ENCODE measurements at places on chromosomes 5 and 9.

DNA sequence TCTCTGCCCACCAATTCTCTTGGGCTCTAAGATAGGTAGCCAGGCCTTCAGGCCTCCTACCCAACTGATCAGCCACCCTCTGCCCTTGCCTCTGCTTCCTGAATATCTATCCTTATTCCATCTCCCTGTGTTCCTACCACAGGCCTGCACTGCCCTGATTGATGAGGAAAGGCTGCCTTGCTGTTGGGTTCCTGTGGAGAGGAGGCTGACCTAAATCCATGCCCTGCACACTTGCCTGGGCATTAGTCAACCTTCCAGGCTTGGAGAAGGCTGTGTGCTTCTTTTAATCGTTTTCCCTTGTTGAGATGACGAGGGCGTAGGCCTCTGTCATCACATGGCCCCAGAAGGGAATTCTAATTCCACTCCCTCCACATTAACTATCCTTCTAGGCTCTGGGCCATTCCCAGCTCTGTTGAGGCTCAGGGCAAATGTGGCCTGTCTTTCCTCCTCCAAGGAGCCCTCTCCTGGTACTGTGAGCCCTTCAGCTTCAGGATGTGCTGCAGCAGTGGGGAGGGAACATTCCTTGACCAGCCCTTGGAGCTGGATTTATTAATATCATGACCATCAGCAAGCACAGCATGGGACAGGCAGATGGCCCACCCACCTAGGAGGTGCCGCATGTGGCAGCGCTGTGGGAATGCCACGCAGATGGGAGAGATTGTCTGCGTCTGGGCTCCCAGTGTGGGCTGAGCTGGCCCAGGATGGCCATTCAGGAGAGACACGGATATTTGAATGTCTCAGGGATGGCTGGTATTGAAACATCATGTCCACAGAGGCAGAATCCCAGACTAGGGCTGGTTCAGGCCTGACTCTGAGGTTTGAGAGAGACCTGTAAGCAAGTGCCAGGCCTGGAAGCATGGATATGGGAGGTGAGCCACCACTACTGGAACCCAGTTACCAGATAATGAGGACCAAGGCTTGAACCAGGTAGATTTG lies 40.9 kb downstream of the ANGPTL2 start:
- no peak for DNase-seq

GRCh38 chr5:10637944-10638343 lies 74.1 kb downstream of the ANKRD33B start:
- DNase-seq: no peak

DNA sequence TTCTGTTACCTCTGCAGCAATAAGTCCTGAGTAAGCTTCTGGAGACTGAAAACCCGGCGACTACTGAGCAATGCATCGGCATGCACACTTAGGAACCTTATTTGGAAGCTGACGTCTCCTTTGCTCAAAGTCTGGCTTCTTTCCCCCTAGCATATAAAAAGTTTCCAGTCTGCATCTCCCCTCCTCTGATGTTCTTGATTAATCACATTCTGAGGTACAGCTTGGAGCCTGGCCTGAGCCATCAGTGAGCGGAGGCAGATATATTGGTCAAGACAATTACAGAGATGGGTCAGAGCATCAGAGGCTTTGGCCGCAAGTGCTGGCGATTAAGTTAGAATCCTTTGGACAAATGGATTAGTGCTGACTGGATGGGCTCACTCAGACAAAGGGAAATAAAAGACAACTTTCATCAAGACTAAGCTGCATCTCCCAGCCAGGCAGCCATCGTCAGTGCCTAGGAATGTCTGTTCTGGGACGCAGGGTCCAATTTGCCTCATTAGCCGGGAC lies 140.7 kb downstream of the MTX3 start:
- no peak for DNase-seq

DNA sequence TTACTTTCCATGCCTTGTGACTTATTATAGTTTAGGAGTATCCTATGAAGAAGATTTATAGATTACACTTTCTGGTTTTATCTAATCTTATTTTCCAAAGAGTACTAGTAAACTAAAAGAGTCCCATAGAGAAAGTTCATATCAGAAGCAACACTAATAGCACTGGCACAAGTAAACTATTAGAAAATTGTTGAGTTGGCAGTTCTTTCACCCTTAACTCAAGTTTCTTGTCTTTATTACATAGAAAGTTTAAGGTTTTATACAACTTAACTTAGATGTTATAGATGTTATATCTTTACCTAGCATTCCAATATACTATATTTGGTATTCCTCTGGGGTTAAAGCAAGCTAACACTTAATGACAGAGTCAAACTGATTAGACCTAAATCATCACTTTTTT lies 437.8 kb upstream of the ARRDC3 start:
- DNase-seq: no peak

GRCh38 chr5:140576776-140577201 lies 12.2 kb downstream of the SLC35A4 start:
- no peak for DNase-seq

- DNase-seq: no peak
Observed at GRCh38 chr5:158910782-158911692, 188.7 kb downstream of the EBF1 start.

DNA sequence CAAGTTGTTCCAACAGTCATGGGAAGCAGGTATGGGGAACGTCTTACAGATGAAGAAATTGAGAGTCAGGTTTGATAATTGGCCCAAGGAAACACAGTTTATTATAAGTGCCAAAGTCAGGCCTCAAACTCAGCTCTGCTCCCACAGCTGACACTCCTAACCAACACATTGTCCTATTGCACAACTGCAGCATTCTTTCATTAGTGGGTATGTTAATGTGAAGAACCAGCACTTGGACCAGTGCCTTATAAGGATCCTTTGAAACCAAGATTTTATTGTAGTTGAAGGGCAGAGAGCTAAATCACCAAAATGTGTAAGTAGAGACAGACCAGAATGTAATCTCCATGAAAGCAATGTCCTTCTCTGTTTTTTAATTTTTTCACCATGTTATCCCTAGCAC lies 56.1 kb downstream of the GRIA1 start:
- no peak for DNase-seq

DNA sequence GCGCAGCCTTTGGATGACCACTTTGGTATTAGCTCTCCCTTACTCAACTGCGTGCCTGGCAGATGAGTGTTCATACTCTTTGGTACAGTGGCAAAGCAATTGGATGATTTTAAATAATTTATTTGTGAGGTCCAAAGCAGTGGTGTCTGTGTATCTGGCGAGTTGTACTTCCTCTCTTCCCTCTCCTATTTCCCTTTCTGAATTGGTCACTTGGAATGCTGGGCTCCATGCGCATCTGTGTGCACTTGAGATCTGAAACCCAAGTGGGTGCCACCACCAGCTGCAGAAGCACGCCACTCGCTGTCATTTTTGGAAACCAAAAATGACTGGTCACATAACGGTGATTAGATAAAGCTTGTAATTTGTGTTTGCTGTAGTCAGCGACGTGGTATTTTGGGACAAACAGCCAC lies 386.0 kb upstream of the KLF4 start:
- DNase-seq: no peak

DNA sequence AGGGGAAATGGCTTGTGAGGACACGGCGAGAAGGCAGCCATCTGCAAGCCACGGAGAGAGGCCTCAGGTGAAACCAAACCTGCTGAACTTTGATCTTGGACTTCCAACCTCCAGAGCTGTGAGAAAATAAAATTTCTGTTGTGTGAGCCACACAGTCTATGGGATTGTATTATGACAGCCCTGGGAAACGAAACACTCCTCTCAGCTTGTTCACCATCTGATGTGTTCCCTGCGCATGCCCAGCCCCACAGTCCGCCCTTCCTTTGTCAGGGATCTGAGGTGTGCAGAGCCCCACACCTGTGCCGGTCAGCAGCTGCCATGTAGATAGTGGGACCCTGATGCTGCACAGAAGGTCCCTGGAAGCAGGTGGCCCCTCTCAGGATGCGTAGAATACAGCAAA lies 34.1 kb downstream of the PLPP7 start:
- no peak for DNase-seq

- peak; percentile 73 for DNase-seq
Observed at GRCh38 chr9:109012876-109013678, at the start of gene CTNNAL1. Gene CTNNAL1 (minus strand): TSS chr9:109013499. CDS start chr9:109013442, 57 bp downstream.

GRCh38 chr9:112605518-112605917 lies 112.4 kb downstream of the INIP start:
- no peak for DNase-seq

GRCh38 chr5:141465351-141465750 lies 10.4 kb upstream of the PCDHGC3 start:
- DNase-seq: no peak

DNA sequence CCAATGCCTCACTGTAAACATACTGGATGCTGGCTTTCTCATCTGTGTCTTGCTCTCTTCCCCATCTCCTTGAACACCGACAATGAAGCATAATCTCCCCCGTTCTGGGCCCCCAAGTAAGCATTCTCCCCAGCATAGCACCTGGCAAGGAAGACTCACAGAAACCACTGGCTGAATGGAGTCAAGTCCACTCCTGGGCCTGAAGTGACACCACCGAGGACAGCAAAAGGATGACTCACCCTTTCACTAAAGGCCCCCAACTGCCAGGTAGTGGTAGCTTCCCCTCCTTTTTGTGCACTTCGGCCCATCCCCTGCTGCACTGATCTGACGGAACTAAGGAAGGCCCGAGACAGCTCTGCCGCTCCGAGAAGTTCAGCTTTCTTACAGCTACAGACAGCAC lies 9.4 kb downstream of the VDAC1 start:
- no peak for DNase-seq

GRCh38 chr5:17282283-17283120 lies 65.1 kb downstream of the BASP1 start:
- no peak for DNase-seq

DNA sequence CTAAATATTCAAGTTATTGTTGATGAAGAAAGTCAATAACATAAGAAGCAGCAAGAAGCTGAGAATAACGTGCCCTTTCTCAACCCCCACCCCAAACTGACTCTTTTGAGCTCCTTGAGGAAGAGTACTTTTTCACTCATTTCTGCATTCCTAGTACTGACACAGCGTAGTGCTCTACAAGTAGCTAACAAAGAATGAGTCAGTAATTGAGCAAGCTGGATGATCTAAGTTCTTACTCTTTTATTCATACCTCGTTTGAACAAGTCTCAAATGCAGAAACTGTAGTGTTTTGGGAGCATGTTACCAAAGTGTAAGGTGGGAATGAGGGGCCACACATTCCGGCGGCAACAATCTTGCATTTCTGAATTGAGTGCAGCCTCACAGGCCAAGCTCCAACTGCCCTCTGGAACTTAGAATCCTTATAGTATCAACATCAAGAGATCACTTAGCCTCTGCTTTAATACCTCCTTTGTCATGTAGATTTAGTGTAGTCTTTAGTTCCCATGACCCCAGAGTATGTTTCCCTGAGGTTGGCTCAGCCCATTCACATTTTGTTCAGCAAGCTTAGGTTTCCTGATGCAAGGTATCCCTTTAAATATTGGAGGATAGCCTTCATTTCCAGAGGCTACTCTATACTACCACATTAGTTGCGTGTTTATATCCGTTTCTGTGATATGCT lies 152.0 kb downstream of the PRR16 start:
- DNase-seq: no peak

GRCh38 chr5:146048994-146049703 lies 56.2 kb downstream of the PLAC8L1 start:
- no peak for DNase-seq

- DNase-seq: no peak
Observed at GRCh38 chr5:128896675-128897074, 68.6 kb upstream of the SLC27A6 start.

DNA sequence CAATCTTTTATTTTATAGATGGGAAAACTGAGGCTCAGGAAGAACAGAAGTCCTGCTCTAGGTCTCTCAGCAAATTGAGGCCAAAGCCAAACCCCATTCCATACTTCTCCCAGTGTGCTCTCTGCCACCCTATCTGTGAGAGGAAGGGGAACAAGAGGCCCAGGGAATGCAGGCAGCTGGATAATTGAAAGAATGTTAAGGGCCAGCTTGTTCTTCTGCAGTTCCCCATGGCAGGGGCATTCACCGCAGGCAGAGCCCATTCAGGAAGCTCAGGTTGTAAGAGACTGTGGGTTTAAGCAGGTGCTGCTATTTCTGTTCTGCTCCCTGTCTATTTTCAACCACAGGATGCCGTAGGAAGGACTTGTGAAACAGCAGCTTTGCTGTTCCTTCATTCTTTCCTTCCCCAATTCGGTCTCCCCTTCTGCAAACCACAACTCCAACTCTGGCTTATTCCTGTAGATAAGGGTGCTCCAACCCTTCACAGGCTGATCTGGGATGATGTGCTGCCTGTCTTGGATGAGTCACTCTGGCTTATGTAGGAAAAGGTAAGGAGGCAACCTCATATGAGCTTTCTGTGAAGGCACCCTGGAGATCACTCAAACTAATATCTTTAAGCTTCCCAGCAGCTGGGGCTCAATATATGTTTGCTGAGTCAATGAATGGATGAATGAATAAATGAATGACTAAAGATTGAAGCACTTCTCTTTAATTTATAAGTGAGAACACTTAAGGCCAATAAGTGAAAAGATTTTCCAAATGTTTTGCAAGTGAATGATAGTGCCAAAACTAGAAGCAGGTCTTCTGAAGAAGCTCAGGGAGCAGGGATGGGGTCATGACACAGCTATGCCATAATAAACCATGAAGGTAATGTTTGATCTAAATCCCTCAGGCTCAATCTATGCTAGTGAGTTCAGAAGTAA lies 377.6 kb downstream of the BRINP1 start:
- DNase-seq: no peak

- DNase-seq: no peak
Observed at GRCh38 chr5:107535849-107536248, 134.9 kb downstream of the EFNA5 start.

DNA sequence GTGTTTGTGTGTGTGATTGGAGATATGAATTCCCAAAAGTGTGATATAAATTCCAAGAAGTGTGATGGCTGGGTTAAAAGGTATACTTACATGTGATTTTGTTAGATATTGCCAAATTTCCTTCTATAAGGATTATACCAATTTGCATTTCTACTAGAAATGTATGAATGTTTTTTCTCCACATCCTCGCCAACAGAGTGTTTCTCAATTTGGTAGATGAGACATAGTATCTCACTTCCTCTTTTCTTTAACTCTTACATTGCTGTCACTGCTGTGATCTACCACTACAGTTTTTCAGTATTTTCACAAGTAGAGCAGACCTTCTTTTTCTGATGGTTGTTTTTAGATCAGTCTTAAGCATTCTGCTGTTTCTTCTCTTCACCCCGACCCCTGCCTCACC lies 111.3 kb downstream of the FER start:
- DNase-seq: no peak

GRCh38 chr5:166938071-166938470 lies 1353.4 kb upstream of the WWC1 start:
- DNase-seq: no peak

DNA sequence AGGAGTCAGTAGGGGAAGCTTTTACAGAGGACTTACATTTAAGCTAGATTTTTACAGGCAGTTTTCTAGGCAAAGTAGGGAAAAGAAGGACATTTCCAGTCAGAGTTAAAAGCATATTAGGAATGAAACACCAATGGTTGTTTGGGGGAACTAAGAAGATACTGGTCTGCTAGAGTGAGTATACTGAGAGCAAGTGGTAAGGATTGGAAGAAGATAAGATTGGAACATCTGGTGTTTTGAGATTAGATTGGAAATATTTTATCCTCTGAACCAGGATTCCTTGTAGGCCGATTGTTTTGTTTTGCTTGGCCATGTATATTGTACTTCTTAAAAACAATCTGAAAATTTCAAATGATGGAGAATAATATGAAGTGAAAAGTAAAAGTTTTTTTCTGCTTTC lies 7.7 kb downstream of the FBXO38 start:
- DNase-seq: no peak

All from stimulated activated CD4-positive, alpha-beta T cell treated with anti-CD3 and anti-CD28 coated beads, Interleukin-15, amount 100 ng/mL, for 1 hour (primary cell).